ENCODE measurements at places on chromosomes 1 and 21. TPM values are rescaled to one million over a fixed set of nuclear protein-coding genes. Genes with fewer than 3 reads are reported as not detected.

- no peak for DNase-seq
These were observed 1141.6 kb upstream of the ADGRL2 start for GRCh38 chr1:80659161-80659560.

DNA sequence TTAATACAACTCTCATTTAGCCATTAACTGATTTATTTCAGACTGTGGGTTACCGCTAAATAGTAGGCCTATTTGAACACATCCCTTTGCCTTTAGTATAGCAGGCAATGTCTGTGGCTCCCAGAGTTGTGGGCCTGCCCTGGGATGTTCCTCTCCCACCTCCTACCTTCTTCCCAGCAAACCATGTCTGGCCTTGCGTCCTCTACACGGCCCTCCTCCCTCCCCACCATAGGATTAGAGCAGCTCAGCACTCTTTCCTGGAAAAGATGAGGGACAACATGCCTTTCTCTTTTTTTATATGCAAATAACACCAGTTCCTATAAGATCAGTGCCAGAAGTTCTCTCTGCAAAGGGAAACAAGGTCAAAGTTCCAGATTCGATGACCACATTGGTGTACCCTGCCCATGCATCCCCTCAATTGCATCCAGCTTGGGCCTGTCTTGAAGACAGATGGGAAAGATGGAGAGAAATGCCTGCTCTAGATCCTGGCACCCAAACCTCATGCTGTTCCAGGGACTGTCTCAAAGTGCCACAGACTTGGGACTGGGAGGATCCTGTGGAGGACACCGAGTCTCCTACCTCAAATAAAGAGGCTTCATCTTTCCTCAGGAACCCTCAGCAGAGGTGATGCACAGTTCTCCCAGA lies 57.2 kb downstream of the CD46 start:
- no peak for DNase-seq

DNA sequence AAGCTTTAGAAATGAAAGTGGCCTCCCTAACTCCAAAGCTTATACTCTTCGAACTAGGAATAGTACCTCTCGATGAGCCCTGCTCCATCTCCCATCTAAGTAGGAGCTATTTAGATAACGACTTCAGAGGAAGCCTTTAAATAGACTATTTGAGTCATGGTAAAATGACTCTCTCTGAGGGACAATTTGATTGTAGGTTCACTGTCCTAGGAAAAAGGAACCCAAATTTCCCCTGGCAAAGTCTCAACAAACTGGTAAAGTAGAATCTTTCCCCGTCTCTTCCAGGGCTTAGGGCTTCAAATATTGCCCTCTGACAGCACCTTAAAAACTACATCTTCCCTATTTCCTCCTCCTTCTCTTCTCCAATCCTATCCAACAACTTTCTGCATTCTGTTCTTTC lies 2.0 kb upstream of the FCER1A start:
- no peak for DNase-seq

DNA sequence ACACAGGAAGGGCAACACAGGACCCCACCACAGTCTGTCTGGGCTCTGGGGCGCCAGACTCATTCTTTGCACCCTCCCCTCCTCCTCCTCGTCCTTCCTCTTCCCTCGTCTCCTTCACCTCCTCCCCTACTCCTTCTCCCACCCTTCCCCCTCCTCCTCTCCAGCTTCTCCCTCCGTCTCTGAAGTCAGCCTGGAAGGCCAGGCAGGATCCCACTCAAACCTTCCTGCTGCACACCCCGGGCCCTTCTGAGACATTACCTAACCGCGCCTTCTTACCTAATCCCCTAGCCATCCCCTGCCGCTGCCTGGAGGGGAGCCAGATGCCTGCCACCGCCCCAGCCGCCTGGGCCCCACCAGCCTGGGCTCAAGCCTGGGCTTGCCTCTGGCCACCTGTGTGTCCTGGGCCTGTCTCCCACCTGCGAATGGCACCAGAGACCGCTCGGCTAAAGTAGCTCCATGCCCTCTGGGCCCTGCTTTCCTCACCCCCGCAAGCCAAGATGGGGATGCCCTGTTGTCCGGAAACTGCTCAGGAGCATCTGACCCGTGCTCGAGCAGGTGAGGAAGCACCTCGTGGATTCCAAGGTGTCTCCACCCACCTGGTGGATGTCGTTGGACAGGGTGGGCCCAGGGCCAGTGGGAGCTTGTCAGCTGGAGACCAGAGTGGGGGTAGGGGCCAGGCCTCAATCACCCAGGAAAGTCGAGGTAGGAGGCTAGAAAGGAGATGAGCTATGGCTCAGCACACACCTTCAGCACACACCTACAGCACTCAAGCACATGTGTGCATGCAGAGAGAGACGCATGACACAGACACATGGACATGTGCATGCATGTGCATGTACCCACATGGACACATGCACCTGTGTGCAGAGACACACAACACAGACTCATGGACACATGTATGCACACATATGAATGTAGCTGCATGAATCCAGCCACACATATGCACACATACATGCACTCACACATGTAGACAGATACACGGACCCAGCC lies 31.9 kb downstream of the WNT9A start:
- no peak for DNase-seq

Gene GLIS1
- polyA plus RNA-seq, result 1.5 TPM

Gene TMIGD3
- polyA plus RNA-seq, result 5.2 TPM

Gene WDR26
- polyA plus RNA-seq, result 11.7 TPM
